Activated CD4-positive, alpha-beta T cell treated with anti-CD3 and anti-CD28 coated beads for 36 hours (primary cell): ENCODE measurements at places on chromosomes 12 and 14. TPM values are rescaled to one million over a fixed set of nuclear protein-coding genes. Genes with fewer than 3 reads are reported as not detected.

Gene EIF5
- 234 TPM for total RNA-seq

Gene FBXO21
- 22.8 TPM for total RNA-seq

Gene HOXC12
- total RNA-seq = not detected

Gene TAS2R13
- total RNA-seq = 0.27 TPM
